ENCODE measurements at places on chromosomes 4 and X.
A peak's percentile ranks its signal among the peaks of the same experiment; 100 is the strongest.

GRCh38 chr4:170675568-170676262, 586.0 kb upstream of the AADAT start:
- DNase-seq = peak; percentile 34

DNA sequence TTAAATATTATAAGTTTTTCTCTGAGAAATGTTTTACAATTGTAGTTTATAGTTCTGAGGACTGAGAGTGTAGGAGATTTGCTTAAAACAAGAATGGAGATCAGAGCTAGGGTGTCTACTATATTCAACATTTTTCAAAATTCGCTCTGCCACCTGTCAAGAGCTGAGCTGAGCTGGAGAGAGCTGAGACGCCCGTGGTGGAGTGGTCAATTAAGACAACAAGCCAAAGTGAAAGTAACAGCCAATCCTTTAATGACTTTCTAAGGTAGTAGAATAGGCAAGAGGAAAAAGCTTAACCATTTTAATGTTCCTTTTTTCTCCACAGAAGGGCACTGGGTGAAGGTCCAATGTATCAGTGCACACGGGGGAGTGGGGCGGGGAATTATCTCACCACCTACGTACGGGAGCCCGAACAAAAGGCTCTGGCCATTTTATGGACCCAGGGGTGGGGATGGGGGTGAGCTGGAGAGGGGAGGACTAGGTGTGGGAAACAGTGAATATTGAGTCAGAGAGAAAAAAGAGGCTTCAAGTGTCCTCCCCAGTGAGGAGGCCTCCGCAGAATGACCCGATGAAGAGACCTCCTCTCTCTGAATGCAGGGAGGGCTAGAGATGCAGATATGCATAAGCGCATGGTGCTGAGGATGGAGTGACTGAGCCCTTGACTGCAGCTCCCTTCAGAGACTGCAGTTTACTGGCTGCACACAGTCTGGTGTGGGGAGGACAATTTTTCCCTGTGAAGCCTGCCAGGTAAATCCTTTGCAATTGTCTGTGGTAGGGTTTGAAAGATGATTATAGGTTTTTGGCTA, 60.8 kb downstream of the SPCS3 start:
- DNase-seq = no peak

DNA sequence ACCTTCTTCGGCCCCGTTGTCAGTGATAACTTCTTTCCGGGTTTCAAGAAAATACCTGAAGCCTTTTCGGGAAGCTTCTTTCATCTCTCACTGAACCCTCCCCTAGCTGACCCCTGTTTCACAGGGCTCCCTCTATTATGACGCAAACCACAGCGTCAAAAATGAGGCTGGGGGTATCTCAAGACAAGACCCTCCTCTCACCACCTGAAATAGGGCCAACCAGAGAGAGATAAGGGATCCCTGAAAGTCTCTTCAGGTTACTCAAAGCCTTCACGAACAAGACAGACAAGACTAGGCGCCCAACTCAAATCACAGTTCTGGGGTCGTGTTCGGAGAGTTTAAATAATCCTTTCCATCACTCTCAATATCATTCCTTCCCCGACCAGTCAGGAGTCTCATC, 1.2 kb downstream of the PHF8 start:
- DNase-seq = no peak

- DNase-seq = no peak
These were observed 306.8 kb upstream of the ANXA10 start for GRCh38 chr4:167785523-167785922.

DNA sequence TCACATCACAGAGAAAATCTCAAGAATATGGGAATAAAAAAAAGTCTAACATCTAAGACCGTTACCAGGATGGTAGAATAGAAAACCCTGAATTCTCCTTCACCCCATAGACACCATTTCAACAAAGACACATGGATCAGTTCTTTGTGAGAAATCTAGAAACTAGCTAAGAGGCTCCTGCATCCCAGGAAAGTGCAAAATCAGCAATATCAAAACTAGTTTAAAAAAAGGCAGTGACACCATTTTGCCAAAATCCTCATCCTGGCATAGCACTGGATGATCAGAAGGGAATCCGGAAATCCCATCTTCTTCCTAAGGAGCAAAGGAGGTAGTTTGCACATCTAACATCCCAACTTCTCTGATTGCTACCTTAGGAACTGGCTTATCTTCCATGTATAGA, 88.9 kb upstream of the MAGEE2 start:
- no peak for DNase-seq

GRCh38 chrX:11609109-11609508, 56.6 kb downstream of the ARHGAP6 start:
- no peak for DNase-seq

- peak; percentile 85 for DNase-seq
These were observed 217.6 kb downstream of the ZNF674 start for GRCh38 chrX:46327566-46328115.

DNA sequence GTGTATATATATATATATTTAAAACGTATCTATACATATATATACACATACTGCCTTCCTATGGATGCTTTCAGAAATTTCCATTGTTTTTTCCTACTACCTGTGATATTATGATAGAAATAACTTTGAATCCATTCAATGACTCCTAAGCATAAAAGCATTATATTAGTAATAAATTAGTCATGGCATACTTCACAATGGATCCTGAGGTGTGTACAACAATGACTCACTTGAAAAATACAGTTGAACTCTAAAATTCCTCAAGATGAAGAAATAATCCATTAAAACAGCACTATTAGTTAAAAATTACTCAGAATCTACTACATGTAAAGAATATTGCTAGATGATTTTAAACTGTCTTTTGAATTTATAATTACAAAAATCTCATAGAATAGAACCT, 201.1 kb downstream of the STPG2 start:
- DNase-seq = no peak

DNA sequence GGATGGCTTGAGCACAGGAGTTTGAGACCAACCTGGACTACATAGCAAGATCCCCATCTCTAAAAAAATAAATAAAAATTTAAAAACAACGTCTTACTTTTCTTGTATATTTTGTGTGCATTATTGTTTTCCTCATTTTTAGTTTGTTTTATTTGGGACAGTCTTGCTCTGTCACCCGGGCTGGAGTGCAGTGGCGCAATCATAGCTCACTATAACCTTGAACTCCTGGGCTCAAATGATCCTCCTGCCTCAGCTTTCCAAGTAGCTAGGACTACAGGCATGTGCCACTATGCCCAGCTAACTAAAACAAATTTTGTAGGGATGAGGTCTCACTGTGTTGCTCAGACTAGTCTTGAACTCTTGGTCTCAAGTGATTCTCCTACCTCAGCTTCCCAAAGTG, 9.5 kb upstream of the SMIM14 start:
- DNase-seq = no peak

GRCh38 chr4:142331132-142331531, 515.0 kb downstream of the INPP4B start:
- DNase-seq = peak; percentile 34

- no peak for DNase-seq
These were observed 582.0 kb downstream of the ADGRL3 start for GRCh38 chr4:61782133-61782532.

DNA sequence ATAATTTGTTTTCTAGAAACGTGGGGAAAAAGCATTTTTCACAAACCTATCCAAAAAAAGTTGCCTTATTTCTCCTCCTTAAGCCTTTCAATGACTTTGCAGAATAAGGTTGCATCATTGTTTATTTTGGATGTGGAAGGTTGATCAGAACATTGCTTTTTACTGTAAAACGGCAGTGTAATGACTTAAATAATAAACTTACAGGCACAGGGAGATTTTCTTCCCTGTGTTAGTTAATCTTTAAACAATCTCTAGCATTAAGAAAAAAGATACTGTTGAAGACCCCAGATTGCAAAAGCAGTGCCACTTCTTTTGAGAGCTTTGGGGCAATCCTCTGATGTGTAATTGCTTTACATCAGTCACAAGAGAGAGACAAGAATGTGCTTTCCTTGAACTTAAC, 153.4 kb downstream of the ARX start:
- no peak for DNase-seq

DNA sequence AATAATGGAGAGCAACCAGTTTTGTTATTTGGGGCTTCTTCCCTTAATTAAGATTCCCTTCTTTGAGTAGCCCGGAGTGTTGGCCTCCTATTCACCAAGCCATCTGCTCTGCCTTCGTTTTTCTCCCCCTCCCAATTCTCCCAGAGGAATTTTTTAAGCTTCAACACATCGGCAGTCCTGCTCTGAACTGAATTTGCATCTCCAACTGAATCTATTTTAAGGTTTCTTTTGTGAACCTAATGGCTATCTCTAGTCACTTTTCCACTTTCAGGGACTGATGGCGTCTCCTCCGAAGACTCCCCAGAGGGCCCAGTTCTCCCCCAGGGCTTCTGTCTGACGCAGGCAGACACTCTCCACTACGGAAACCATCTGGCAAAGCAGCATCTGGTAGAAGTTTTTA, 280.2 kb downstream of the ADGRA3 start:
- no peak for DNase-seq

DNA sequence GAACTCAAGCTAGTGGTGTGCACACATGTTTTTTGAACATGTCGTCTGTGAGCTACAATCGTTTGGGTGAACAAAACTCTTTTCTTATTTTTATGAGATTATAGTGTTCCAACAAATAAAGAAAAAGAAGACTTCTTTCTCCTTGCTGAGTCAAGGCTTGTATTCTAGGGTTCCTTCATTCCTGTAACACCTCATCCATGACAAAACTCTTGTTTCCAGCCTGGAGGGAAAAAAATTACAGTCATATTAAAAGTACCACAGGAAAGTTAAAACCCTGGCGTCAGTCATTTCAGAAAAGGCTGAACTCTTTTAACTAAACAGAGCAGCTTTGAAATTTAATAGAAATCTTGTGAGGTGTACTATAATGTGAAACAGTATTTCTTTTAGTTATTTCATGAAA, 79.2 kb upstream of the BOD1L1 start:
- DNase-seq = no peak

DNA sequence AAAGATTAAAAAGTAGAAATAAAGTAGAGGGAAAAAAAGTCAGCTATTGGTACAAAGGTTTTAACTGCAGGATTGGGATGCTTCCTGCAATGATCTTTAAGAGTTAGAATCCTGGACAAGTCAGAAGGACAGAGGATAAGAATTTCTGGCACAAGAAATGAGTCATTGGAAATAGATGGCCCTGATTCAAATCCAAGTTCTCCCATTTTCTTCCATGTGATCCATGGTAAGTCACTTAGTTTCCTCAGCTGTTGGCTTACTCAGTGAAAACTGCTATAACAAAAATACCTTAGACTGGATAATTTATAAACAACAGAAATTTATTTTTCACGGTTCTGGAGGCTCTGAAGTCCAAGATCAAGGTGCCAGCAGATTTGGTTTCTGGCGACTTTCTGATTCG, 13.3 kb upstream of the TBC1D19 start:
- no peak for DNase-seq

DNA sequence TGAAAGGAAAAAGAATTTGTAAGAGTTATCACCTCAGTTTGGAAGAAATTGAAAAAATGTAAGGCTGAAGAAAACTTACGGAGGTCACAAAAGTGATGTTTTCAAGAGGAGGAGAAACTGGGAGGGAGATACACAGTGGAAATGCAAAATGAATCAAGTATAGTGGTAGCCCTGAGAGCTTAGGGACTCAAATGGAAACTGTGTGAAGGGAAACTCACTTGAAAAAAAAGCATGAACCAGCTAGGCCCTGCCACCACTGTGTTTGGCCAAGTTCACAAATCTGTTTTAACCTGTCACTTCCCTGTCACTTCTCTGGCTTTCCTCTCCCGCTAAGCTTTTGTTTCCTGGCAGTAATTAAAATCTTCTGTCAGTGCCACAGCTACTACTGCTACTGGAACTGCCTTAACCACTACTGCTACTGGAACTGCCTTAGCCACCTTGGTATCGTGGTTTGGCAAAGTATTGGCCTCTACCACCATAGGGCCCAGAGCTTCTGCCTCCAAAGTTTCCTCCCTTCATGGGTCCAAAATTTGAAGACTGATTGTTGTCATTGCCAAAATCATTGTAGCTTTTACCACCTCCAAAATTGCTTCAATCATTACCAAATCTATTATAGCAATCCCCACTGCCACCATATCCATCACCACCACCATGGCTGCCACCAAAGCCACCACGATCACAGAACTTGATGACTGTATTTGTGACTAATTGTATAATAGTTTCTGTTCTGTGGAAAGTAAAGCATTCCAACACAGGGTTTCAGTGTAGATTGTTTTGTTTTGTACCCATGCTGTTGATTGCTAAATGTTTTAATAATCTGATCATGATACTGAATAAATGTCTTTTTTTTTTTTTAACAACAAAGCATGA, 41.5 kb downstream of the SMARCA5 start:
- no peak for DNase-seq

DNA sequence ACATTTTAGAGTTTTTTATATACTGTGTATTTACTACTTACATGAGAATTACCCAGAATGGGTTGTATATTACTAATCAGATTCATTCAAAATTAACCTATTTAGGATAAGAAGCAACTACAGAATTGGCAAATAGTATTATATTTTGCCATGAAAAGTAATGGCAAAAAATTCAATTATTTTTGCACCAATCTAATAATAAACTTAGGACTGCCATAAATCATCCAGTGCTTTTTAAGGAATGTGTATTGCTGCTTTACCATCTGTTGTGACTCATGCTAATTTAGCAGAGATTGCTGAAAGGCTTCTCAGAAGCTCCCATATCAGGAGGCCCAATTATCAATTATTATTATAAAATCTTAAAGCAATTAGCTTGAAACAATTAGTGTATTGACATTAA, 24.0 kb downstream of the NPY2R start:
- DNase-seq = no peak

DNA sequence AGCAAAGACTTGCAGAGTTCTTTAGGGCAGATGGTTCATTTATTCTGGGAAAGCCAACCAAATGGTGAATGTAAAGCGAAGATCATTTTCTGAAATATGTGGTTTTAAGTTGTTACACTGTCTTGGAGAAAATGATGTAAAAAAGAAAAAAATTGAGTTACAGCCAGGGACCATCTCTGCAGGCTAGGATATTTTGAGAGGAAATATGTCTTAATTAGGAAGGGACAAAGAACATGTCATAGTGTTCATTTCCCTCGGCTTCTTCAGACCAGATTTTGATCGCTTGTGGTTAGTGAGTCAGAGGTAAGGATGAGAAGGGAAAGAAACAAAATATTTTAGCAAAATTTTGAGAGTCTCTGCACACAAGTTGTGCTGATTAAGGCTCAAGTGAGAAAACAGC, 59.0 kb upstream of the C1QTNF7 start:
- peak; percentile 69 for DNase-seq

GRCh38 chrX:118839334-118839958, 15.8 kb downstream of the ZCCHC12 start:
- peak; percentile 72 for DNase-seq

GRCh38 chrX:120120223-120120622, 4.5 kb upstream of the RHOXF1 start:
- no peak for DNase-seq

- DNase-seq = no peak
These were observed 99.4 kb downstream of the HPGD start for GRCh38 chr4:174422893-174423256.

- DNase-seq = peak; percentile 29
These were observed 1.5 kb downstream of the CLCN3 start for GRCh38 chr4:169621731-169622492.

GRCh38 chrX:54807524-54808108, at the start of gene MAGED2:
Gene MAGED2 (plus strand): TSS chrX:54807745. CDS start chrX:54809332, 1,587 bp downstream.
- peak; percentile 68 for DNase-seq

- DNase-seq = peak; percentile 31
These were observed 201.0 kb upstream of the NEIL3 start for GRCh38 chr4:177108708-177109107.

- peak; percentile 24 for DNase-seq
These were observed 45.1 kb upstream of the SLC4A4 start for GRCh38 chr4:71293705-71294104.

Data from astrocyte of the hippocampus (primary cell).